ENCODE measurements at places on chromosomes 13 and 19. TPM values are rescaled to one million over a fixed set of nuclear protein-coding genes. Genes with fewer than 3 reads are reported as not detected.

ATP11A gene
- total RNA-seq, result 6.7 TPM

ZNF296 gene
- not detected for total RNA-seq

CGB5 gene
- total RNA-seq, result not detected

DKKL1 gene
- total RNA-seq, result 2.2 TPM

IRGC gene
- total RNA-seq, result not detected

OVOL3 gene
- total RNA-seq, result not detected

TBXA2R gene
- 0.78 TPM for total RNA-seq

NLRP7 gene
- not detected for total RNA-seq

ENOX1 gene
- 45.2 TPM for total RNA-seq

IFNL1 gene
- not detected for total RNA-seq

All from occipital lobe (tissue), 3 donors.